Stimulated activated CD8-positive, alpha-beta memory T cell treated with anti-CD3 and anti-CD28 coated beads, Interleukin-4, amount 100 ng/mL, for 1 hour (primary cell): ENCODE measurements at places on chromosomes 7 and 10.

- no peak for DNase-seq
Observed at GRCh38 chr10:127378628-127379027, 170.5 kb upstream of the NPS start.

- DNase-seq = no peak
Observed at GRCh38 chr7:120303105-120303504, 30.1 kb downstream of the KCND2 start.

DNA sequence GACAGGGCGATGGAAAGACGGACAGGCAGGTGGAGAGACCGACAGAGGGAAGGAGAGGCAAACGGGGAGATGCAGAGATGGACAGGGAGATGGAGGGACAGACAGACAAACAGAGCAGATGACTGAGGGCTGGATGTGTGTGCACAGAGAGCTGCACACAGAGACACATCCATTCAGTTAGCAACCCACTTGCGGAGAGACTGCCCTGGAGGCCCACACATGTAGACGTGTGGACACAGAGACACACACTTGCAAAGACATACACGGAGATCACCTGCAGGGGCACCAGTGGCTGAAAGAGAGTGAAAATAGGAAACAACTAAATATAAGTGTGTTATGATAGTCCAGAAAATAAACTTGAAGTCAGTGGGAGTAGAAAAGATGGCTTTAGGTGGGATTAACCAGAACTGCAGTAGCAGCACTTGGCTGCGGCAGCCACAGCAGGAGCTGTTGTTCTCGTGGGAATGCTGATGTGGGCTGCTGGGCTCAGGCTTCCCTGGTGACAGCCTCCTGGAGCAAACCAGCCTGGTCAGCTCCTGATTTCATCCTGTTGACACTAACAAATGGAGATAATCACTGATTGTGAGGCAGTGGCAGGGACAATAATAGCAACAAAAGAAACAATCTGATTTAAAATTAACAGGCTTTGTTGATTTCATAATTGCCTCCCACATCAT lies 134.1 kb downstream of the CCNY start:
- DNase-seq = no peak

- DNase-seq = no peak
Observed at GRCh38 chr7:77501192-77501515, 35.9 kb upstream of the PTPN12 start.

DNA sequence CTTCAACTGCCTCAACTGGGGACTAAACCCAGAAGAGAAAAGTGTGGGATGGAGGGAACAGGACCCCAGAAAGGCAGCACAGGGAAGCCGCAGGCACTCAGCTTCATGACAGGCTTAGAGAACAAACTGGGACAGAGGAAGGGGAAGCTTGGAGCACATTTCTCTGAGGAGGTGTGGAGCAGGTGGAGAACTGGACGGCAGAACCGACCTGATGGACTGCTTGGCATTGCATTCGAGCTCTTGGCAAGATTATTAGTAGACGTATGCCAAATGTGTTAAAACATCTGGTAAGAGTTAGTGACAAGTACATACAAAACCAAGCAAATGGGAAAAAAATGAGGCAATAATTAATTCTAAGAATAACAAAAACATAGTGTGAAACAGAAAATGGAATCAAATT lies 335.7 kb downstream of the SFMBT2 start:
- DNase-seq = no peak

DNA sequence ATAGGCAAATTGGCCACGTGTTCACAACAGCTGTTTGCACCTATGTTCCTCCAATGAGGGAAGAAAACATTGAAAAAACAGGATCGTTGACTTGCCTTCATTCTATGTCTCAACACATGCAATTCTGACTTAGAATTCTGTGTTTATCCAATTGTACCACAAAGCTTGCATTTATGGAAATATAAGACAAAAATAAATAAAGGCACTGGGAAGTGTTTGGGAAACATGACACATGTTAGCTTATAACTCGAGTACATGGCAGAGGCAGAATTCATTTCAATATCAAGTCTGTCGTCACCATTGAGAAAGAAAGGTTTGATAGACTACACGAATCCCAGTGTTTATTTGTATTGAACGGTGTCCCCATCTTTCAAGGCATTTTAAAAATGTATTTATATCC lies 291.2 kb downstream of the AHR start:
- no peak for DNase-seq

- DNase-seq = no peak
Observed at GRCh38 chr7:22549667-22550513, 49.9 kb upstream of the STEAP1B start.

DNA sequence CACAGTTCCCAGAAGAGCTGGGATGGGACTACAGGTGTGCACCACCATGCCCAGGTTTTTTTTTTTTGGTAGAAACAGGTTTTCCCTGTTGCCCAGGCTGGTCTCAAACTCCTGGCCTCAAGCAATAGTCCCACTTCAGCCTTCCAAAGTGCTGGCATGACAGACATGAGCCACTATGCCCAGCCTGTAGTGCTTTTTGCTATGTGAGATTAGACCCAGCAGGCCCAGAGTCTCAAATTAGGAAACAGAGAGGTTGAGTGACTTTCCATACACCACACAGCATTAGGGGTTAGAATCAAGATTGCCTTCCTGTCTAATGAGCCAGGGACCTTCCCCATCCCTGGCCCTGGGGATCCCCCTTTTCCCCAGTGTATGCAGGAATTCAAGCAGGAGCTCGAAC lies 90.8 kb upstream of the KCTD7 start:
- DNase-seq = no peak

DNA sequence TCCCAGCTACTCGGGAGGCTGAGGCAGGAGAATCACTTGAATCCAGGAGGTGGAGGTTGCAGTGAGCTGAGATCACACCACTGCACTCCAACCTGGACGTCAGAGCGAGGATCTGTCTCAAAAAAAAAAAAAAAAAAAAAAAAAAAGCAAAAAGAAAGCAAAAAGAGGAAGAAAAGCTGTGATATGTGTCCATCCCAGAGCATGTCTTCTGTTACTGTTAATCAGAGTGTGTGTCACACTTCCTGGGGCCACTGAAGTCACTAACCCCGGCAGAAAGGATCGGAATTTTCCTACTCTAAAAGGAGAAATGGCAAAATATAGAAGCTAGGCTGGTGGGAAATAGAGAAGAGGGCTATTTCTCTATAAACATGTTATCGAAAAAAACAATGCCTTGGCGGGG lies 11.9 kb downstream of the PIK3AP1 start:
- DNase-seq = no peak

DNA sequence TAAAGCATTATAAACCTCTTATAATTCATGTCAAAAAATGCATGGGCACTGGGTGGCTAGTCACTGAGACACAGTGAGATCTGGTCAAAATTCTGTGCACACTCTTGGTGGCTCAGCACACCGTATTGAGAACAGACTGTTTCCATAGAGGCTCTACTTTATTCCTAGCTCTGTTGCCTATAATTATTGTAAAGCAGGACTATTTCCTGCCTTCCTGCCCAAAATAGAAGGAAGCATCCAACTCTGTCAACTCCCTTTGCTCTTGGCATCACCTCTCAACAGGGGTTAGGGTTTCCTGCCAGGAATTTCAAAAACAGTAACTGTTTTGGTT lies 45.1 kb downstream of the PTN start:
- no peak for DNase-seq

DNA sequence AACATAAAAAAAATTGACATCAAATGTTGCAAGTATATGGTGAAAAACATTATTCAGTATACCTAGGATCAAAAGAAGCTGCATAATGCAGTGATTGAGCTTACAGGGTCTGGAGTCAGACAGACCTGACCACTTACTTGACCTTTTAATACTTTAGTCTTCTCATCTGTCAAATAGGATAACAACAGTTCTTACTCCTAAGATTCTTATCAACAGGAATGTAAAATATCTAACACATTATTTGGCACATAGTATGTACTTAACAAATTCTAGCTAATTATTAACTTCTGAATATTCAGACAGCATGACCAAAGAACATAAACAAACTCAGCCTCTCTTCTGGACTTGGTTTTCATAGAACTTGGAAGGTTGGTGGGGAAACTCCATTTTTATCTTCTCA lies 45.6 kb upstream of the PIP4K2A start:
- no peak for DNase-seq

- DNase-seq = no peak
Observed at GRCh38 chr10:8316284-8316683, 261.8 kb downstream of the GATA3 start.

GRCh38 chr10:77563638-77564270 lies 73.9 kb downstream of the KCNMA1 start:
- no peak for DNase-seq

- DNase-seq = no peak
Observed at GRCh38 chr10:3292636-3293035, 120.1 kb upstream of the PITRM1 start.

DNA sequence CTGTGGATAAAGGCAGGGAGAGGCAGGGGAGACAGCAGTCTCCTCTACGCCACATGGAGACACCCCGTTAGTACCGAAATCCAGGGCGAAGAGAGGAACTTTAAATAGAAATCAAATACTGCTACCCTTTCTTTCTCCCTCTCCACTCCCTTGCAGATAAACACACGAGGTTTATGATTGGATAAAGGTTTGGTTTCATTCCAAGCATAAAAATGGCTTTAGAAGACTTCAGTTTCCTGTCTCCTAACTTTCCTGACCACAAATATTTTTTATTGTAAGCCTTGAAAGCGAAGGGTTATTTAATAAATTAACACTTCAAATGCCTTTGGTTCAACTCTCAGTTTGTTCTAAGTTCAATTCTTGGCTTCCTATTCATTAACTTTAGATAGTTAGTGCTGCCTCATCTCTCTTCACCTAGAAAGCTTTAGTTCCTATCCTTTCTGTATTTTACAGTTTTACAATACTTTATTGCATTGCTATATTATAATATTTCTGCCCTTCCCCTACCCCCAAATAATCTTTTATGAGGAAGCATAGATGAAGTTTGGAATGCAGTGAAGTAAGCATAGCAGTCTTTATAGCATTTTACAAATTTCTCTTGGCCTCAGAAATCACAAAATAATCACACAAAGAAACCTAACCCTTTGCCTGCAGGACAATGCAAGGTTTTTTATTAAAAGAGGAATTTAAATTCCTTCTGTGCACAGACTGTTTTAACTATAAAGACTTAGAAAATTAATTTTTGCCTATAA lies 31.5 kb upstream of the ARID5B start:
- DNase-seq = no peak

- no peak for DNase-seq
Observed at GRCh38 chr7:135215180-135215579, 3.9 kb upstream of the WDR91 start.

GRCh38 chr7:93364806-93365205 lies 132.6 kb downstream of the VPS50 start:
- DNase-seq = no peak

- no peak for DNase-seq
Observed at GRCh38 chr7:77315182-77315591, 101.0 kb downstream of the GSAP start.

DNA sequence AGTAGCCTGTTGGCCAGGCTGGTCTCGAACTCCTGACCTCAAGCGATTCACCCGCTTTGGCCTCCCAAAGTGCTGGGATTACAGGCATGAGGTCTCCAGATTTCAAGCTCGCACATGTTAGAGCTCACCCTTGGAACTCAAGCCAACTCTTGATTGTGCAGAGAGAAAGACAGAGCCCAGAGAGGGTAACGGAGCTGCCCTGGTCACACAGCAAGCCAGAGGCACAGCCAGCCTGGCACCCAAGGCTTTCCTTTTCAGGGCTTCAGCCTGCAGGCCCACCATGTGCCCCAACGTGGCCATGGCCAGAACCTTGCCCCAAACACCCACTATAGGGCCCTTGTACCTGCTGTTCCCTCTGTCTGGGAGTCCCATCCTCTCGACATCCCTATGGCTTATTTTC lies 49.1 kb upstream of the CUX1 start:
- no peak for DNase-seq

DNA sequence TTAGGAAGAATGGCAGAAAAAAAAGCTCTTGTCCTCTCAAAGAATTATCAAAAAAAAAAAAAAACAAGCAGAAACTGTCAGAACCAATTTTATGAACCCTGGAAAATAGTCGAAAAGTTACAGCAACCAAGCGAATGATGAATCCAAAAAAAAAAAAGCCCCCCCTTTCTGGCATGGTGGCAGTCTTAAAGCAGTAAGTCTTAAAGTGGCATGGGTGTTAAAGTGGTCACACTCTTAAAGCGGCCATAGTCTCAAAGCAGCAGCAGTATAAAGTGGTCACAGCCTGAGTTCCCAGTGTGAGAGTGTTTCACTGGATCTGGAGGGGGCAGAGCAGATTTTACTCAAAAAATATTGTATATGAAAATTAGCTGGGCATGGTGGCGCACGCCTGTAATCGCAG lies 96.8 kb upstream of the RAB18 start:
- no peak for DNase-seq
